ENCODE measurements at places on chromosomes 13 and 19.

- no peak for DNase-seq
These were observed 92.3 kb downstream of the ANKRD10 start for GRCh38 chr13:110822669-110822945.

GRCh38 chr19:47111682-47112165 lies 1.9 kb downstream of the ZC3H4 start:
- no peak for DNase-seq

DNA sequence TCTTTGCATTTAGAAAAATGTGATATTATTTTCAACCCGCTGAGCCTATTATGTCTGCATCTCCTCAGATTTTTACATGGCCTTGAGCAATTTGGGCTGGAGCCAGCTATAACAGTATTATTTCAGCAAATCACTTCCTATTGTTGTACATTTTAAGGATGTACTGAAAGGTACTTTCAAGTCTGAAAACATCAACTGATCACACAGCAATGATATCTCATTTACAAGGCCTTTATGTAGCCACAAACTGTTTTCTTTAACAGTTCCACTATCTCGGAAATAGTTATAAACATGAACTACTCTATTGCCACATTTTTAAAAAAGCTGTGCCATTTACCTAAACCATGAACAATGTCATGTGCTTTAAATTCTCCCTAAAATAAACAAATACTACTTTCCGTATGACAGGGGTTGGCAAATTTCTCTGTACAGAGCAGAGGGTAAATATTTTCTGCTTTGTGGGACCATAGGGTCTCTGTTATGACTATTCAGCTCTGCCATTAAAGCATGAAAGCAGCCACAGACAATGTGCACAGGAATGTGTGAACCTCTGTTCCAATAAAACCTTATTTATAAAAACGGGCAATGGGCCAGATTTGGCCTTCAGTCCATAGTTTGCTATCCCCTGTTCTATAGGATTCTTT lies 560.4 kb downstream of the GPC6 start:
- DNase-seq, result no peak

- peak; percentile 30 for DNase-seq
These were observed 422.3 kb upstream of the GPC6 start for GRCh38 chr13:92804346-92804745.

GRCh38 chr19:28134311-28134710 lies 1078.6 kb downstream of the UQCRFS1 start:
- DNase-seq, result no peak

- no peak for DNase-seq
These were observed 5.9 kb upstream of the SRRM5 start for GRCh38 chr19:43605875-43606568.

DNA sequence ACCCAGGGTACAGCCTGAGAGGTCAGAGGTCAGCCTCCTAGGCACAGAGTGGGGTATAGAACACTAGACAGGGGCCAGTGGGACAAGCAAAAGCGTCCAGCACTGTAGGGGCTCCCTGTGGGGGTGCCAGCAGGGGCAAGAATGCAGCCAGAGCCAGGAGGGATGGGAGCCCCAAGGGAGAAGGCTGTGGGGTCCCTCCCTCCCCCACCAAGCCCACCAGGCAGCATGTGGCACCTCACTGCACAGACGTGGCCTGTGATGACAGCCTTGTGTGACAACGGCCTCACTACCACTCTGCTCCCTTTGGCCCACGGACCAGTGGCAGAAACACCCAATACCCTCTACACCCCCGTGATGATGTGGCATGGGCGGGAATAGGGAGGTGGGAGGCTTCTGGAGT lies 10.1 kb downstream of the ARMC6 start:
- no peak for DNase-seq

Data from fibroblast of skin of left biceps (primary cell).